ENCODE measurements at places on chromosomes 7 and 10.
A peak's percentile ranks its signal among the peaks of the same experiment; 100 is the strongest.

- DNase-seq, result no peak
Measured at GRCh38 chr10:110840923-110841428, 30.8 kb upstream of the PDCD4 start.

DNA sequence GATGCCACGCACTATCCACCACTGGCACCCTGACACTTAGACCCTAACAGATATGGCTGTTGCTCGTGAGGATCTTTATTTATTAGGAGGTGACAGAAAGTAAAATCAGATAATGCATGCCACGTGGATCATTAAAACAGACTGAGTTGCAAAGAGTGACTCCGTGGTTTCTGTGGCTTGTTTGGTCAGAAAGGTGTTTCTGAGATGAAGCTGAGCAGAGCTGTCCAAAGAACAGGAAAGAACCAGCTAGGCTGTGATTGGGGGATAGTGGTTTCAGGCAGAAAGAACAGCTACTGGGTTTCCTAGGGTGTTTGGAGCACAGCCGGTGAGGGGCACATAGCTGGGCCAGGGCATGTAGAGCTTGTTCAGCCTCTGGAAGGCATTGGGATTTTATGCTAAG lies 34.4 kb downstream of the CSGALNACT2 start:
- no peak for DNase-seq

GRCh38 chr10:91163869-91164474 lies 56.5 kb upstream of the PCGF5 start:
- DNase-seq, result peak; percentile 32

- DNase-seq, result no peak
Measured at GRCh38 chr10:59843748-59844147, 62.6 kb downstream of the CCDC6 start.

- no peak for DNase-seq
Measured at GRCh38 chr7:28592861-28593260, 180.5 kb downstream of the CREB5 start.

DNA sequence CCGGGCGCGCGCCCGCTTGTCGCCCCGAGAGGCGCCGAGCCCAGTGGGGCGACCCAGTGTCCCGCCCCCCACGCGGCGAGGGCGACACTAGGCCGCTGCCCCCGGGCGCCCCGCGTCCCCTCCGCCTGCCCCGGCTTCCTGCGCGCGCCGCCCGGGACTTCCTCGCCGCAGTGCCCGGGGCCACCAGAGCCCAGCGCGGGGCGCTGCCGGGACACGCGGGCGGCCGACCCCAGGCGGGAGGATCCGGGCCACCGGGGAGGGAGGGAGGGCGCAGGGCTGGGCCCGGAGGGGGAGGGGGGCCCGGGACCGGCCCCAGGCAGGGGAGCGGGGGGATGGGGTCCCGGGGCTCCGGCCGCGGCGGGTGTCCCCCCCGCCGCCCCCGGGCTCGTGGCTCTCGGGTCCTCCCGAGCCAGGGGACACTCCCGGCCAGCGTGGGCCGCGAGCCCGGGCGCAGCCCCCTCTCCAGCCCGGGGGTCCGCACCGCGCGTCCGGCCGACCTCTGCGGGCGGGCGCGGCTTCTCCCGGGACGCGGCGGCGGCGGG lies 435 bp upstream of the PWWP2B start:
- DNase-seq, result no peak

GRCh38 chr7:12074889-12075288 lies 136.2 kb upstream of the TMEM106B start:
- no peak for DNase-seq

GRCh38 chr10:35903021-35903420 lies 260.9 kb upstream of the FZD8 start:
- no peak for DNase-seq

DNA sequence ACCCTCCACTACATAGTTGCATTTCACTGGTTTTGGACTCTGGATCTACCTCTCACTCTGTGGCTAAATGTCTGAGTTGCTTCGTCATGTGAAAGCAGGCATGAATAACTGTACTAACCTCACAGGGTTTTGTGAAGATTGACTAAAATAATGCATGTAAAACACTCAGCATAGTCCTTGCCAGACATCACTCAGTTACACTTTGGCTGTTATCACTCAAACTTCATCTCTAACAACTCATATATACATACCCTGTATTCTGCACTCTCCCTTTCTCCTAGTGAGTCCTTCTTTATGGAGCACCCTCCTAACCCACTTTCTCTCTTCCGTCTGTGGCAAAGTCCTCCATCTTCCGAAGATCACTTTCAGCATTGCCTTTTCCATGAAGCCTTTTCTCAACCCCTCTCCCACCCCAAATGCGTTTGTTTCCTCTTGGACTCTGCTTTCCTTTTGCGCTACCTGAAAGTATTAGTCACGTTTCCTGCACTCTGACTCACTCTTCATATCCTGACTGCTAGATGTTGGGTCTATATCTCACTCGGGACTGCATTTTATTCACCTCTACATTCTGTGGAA lies 72.6 kb downstream of the OSBPL3 start:
- no peak for DNase-seq

- DNase-seq, result no peak
Measured at GRCh38 chr7:133912916-133913697, 214.0 kb upstream of the LRGUK start.

DNA sequence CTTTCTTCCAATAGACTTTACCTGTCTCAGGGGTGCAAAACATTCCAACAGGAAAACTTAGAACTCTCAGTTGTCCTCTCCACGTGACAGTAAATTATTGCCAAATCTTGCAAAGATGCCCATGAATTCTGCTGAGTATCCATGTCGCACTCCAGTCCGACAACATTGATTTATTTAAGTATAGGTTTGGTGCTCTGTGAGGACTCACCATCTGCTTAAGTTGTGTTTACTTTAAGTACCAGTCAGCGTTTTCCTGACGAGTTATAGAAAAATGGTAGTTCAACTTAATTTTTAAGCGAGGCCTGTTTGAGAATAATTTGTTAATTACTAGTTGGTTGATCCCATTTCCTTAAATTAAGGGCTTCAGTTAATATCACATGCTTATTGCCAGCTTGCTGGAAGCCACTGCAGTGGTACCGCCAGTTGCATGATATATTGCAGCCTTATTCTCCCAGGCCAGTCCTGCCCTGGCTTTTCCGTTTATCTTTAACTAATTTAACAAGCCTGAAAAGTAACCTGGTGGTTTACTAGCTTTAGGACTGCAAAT lies 27.8 kb downstream of the CREB5 start:
- DNase-seq, result no peak

GRCh38 chr7:32223071-32223650 lies 153.0 kb upstream of the PDE1C start:
- DNase-seq, result no peak

GRCh38 chr7:149297034-149297755 lies 35.2 kb downstream of the ZNF783 start:
- DNase-seq, result no peak

GRCh38 chr7:77579797-77580196 lies 42.7 kb downstream of the PTPN12 start:
- no peak for DNase-seq

DNA sequence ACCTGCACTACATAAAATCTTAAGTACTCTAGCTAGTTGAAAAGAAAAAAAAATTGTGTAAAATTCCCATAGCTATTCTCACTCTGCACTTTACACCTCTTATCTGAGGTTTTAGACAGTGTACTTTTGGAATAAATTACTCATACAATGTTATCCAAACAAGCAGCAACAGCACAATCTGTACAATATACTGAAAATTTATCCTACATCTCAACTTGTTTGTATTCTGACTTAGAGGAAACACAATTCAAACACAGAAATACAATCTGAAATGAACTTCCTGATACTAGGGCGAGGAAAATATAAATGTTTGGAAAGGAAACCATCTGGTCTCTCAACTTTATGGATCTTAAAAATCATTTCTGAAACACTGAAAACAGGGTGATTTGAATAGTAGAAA lies 381.7 kb downstream of the THSD7A start:
- DNase-seq, result no peak

DNA sequence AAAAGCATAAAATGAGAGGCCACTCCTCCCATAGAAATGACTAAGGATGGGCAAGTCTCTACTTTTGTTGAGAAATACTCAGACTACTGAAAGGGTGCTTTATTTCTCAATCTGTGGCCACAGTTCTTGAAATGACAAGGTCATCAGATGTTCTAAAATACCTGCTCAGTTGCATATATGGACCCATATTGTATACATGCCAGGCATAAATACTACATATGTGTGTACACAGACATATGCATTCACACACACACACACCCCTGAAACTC lies 691.5 kb upstream of the SORCS1 start:
- DNase-seq, result no peak

DNA sequence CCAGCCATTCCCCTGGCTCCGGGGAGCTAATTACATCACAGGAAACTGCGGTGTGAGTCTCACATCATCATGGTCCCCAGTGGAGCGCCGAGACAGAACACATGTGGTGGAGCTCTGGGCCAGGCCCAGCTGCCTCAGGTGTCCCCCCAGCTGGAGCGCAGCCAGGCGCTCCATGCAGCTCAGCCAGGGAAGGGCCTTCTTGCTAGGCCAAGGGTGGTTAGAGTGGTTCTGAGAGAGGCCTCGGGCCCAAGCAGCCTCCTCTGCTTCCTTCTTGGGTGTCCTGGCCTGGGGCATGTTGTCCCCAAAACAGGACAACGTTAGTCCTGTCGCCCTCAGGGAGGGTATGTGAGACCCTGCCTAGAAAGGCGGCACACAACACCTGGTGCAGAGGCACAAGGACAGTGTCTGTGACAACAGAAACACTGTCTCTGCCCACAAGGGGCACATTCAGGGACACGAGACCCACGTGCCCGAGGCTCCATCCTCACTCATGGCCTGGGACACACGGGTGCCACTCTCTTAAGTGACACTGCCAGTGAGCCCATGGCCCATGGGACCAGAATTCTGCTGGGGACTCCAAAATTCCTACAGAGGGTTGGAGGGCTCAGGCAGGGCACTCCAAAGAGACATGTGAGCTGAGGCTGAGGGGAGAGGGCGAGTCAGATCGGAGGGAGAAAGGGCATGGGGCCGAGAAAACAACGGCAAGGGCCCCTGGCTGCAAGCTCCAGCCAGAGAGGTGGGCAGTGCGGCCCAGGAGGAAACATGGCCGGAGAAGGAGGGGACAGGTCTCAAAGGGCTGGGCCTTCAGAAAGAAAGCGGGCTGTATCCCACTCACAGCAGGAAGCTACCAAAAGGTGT lies 37.0 kb upstream of the RET start:
- DNase-seq, result no peak

GRCh38 chr10:77400033-77400432 lies 237.6 kb downstream of the KCNMA1 start:
- DNase-seq, result no peak

DNA sequence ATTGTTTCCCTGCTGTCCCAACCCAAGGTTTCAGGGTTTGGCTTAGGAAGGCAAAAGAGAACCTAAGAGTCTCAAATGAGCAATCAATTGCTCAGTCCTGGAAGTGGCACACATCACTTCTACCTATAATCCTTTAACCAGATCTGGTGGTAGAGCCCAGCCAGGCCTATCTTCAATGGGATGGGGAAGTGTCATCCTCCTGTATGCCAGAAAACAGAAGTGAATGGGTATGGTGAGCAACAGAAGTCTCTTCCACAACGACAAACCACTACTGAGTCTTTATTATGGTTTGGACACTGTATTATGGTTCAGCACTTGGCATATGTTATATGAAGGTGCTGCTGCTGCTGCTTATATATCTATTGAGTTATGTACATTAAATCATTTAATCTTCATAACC lies 3.0 kb upstream of the AKR1B1 start:
- no peak for DNase-seq

- no peak for DNase-seq
Measured at GRCh38 chr7:10429511-10429910, 544.2 kb upstream of the PHF14 start.

All from tibial nerve (tissue), 4 donors.